Skeletal muscle cell (primary cell): ENCODE measurements at places on chromosomes 3 and 15.

GRCh38 chr3:83039422-83039821, 1278.0 kb upstream of the GBE1 start:
- peak; percentile 0 for DNase-seq

DNA sequence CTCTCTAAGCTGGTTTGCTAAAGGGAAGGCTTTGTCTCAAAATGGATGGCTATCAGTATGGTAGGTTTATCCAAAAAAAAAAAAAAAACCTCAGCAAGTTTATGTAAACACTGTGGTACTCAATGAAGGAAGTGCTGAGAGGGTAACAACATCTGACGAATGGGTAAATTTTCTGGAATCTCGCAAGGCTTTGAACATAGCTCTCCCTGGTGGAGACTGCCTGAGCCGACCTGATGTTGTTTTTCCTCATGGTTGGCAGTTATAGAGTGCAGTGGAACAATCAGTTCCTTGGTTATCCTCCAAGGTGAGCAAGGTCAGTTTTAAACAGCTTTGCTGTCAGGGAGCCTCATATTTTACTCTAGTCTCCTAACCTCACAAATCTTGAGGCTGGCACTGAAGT, 94.6 kb downstream of the ZPLD1 start:
- DNase-seq = no peak

DNA sequence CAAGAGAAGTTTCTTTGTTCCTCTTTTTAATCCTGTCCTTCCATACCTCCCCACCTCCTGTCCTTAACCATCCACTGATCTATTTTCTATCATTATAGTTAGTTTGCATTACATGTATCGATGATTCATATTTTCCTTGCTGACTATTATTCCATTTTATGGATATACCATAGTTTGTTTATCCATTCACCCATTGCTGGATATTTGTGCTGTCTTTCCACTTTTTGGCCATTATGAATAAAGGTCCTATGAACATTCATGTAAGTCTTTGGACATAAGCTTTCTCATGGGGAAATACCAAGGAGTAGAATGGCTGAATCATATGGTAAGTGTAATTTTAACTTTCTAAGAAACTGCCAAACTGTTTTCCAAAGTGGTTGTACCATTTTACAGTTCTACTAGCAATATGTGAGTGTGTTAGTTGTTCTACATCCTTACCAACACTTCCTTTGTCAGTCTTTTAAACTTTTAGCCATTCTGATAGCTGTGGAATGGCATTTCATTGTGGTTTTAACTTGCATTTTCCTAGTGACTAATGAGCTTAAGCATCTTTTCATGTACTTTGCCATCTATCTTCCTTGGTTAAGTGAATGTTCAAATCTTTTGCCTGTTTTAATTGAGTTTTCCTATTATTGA, 11.7 kb downstream of the ATP6V1A start:
- no peak for DNase-seq

GRCh38 chr3:32420126-32421038, 28.7 kb downstream of the CMTM7 start:
- no peak for DNase-seq

DNA sequence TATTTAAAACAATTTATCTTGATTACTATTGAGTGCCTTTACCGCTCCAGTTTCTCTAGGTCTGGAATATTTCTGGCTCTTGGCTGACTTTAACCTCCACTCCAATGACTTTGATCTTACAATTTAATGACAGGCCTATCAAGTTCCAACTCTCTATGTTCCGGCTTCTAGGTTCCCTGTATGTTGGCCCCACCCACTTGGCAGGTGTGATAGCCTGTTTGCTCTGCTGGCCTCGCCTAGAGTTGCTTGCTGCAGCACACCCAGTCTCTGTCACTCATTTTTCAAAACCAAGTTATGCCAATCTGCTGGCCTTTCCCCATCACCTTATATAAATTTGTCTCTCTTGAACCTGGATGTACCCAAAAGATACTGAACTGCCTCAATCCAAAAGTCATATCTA, 428.0 kb downstream of the ROBO1 start:
- DNase-seq = no peak

DNA sequence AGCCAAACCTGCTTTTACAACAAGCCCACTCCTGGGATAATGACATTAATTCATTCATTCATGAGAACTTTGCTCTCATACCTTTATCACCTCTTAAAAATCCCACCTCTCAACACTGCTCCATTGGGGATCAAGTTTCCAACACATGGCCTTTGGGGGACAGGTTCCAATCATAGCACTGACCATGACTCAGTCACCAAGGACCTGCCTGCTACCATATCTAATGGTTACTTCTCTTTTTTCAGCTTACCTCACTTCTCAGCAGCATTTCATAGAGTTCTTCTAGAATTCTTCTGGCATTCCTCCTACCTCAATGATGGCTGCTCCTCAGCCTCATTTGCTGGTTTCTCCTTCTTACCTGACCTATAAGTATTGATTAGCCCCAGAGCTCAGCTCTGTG, 36.9 kb upstream of the RYK start:
- no peak for DNase-seq

DNA sequence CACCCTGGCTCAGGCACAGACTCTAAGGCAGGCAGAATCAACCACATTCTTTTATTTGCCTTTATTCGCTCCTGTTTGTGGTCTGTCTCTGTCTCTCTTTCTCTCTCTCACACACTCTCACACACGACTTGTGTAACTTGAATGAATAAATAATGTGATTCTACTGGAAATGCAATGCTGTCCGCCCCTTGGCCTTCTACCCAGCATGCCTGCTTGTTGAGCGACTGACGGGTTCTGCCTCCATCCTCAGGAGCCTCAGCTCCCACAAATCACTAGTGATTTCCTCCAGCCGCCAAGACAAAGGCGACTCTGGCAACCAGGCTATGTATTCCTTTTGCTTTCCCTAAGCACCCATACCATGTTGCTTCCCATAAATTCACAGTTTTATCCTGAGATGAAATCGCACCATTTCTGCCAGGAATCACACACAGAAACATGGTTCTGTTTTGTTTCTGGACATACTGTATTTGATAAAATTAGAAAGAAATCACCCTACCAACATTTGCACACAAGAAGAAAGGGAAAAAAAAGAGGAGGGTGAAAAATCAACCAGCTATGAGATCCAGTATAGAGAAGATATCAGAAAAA, 460.8 kb downstream of the MAGI1 start:
- DNase-seq = no peak

DNA sequence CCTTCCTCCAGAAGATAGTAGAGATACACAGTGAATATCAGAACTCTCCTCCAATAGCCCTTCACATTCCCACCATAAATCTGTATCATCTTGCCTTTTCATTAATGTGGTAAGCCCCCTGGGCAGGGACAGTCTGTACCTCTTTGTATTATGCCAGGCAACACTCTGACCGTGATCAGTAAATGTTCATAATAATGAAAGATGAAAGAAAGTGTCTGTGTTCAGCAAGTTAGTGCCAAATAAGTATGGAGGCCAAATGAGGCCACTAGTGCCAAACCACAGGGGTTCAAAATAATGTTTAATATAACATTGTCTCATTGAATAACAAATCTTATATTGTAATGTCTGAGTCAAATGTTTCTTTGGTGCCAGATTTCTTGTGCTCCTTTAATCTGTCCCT, 104.3 kb downstream of the CMSS1 start:
- no peak for DNase-seq

DNA sequence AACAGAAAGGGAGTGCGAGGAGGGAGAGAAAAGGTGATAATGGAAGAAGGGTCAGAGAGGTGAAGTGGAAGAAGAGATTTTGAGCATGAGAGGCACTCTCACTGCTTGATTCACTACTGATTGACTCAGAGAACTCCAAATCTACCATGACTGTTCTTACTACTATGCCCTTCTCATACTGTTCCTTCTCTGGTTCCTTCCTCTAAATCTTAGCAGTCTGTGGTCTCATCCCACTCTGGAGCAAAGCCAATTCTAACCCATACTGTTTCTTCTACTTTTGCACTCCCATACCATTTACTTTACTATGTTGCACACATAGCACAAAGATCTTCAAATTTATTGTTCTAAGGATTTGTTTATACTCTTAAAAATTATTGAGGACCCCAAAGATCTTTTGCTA, 100.8 kb downstream of the DTWD1 start:
- DNase-seq = no peak

GRCh38 chr15:50880206-50880605, 28.3 kb upstream of the AP4E1 start:
- no peak for DNase-seq
